ENCODE measurements at places on chromosomes 5 and 9. TPM values are rescaled to one million over a fixed set of nuclear protein-coding genes. Genes with fewer than 3 reads are reported as not detected.
A peak's percentile ranks its signal among the peaks of the same experiment; 100 is the strongest.

Gene C9orf153
- total RNA-seq = 0.38 TPM

Gene UCK1
- 29.6 TPM for total RNA-seq

Gene SLC25A25
- total RNA-seq = 16.5 TPM

Gene SHISAL2B
- not detected for total RNA-seq

- no peaks in the 10 kb centered on the region for H3K36me3 ChIP-seq
- H3K4me1 ChIP-seq = no peaks in the 10 kb centered on the region
- no peak overlapping the region for H3K4me3 ChIP-seq
- no peak for DNase-seq
- H3K27me3 ChIP-seq = peaks cover 27% of the 10 kb centered on the region
These were observed 16.4 kb upstream of the UBTD2 start for GRCh38 chr5:172299916-172300439.

- DNase-seq = no peak
- H3K4me1 ChIP-seq = no peaks in the 10 kb centered on the region
- no peak overlapping the region for H3K4me3 ChIP-seq
- no peak overlapping the region for H3K27ac ChIP-seq
- no peaks in the 10 kb centered on the region for H3K36me3 ChIP-seq
These were observed 310.1 kb downstream of the RFX3 start for GRCh38 chr9:3215658-3216057.

DNA sequence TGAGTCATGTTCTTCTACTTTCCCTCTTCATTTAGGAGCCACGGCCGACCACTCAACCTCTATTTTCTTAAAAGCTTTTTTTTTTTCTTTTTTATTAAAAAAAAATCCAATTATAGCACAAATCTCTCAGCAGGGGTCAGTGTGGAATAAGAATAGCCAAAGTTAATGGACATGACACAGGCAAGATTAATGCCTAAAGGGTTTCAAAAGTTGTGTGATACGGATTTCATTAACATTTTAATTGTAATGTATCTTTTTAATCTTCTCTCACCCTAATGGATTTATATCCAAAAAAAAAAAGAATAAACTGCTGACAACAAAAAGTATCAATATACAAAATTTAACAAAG, 5.4 kb downstream of the NACC2 start:
- no peaks in the 10 kb centered on the region for H3K27me3 ChIP-seq
- no peaks in the 10 kb centered on the region for H3K36me3 ChIP-seq
- no peak overlapping the region for H3K27ac ChIP-seq
- DNase-seq = no peak

DNA sequence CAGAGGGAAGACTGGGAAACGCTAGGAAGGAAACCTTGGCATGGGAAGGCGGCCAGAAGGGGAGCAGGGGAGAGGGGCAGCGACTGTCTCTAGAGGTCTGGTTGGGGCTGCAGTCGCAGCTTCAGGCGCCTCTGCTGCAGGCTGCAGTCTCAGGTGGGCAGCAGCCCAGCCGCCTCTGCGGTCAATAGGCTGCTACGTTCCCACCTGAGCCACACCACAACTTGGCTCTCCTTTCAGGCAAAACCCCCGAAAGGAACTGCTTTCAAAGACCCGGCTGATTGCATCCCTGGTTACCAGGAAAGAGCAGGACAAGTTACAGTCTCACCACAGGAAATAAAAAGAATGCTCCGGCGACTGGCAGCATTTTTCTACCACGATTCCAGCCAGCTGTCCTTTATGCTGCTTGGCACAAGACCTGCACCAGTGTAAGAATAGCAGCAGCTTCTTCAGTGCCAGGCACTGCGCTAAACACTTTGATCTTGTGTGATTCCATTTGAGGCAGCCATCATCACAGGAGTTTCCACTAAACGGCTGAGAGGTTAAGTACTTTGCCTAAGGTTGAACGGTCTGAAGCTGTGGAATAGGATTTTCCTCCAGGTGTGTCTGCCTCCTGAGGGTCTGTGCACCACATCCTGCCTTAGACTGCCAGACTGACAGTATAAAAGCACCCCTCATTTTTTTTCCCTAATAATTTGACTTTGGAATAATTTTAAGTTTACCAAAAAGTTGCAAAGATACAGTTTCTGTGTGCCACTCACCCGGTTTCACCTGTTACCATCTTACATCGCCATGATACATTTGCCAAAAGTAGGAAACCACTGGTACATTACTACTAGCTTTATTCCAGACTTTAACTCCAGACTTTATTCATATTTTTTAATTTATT, 7.5 kb downstream of the RPS14 start:
- no peaks in the 10 kb centered on the region for H3K27me3 ChIP-seq
- peaks cover 30% of the 10 kb centered on the region for H3K36me3 ChIP-seq
- H3K27ac ChIP-seq = peak overlapping the region; percentile 42
- DNase-seq = no peak

GRCh38 chr5:179319123-179319522, 26.1 kb downstream of the ADAMTS2 start:
- no peaks in the 10 kb centered on the region for H3K27me3 ChIP-seq
- no peak for DNase-seq
- H3K36me3 ChIP-seq = no peaks in the 10 kb centered on the region
- no peak overlapping the region for H3K4me3 ChIP-seq

Gene BAAT
- total RNA-seq = not detected

Gene FOXI1
- not detected for total RNA-seq

Gene C7
- total RNA-seq = not detected

- no peak for DNase-seq
- no peaks in the 10 kb centered on the region for H3K4me1 ChIP-seq
- no peak overlapping the region for H3K4me3 ChIP-seq
- H3K27me3 ChIP-seq = no peaks in the 10 kb centered on the region
- H3K36me3 ChIP-seq = no peaks in the 10 kb centered on the region
These were observed 106.5 kb upstream of the LPAR1 start for GRCh38 chr9:111144741-111145140.

Gene SDHA
- 201 TPM for total RNA-seq

- no peak overlapping the region for H3K4me3 ChIP-seq
- H3K36me3 ChIP-seq = no peaks in the 10 kb centered on the region
- H3K27me3 ChIP-seq = no peaks in the 10 kb centered on the region
- DNase-seq = no peak
- H3K4me1 ChIP-seq = peaks cover 11% of the 10 kb centered on the region
- H3K27ac ChIP-seq = no peak overlapping the region
These were observed 18.9 kb downstream of the PLPP7 start for GRCh38 chr9:131308452-131308851.

DNA sequence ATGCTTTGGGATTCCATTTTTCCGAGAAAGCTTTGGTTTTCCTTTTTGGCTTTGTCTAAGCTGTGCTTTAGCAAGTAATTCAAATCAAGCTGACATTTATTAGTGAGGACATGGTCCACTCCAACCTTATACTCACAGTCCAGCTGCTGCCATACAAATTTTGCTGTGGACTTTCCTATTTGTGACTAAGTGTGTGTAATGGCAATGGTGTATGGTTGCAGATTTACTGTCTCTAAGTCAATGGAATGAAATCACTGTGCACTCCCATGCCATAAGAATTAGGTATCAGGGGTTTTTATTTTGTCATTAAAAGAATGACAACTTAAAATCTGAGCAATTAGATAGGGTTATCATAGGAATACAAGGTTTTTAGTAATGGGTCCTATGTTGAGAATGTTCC, 530.0 kb downstream of the CCDC171 start:
- H3K27me3 ChIP-seq = no peaks in the 10 kb centered on the region

- no peaks in the 10 kb centered on the region for H3K27me3 ChIP-seq
- H3K27ac ChIP-seq = no peak overlapping the region
- no peak overlapping the region for H3K4me3 ChIP-seq
These were observed 102.8 kb upstream of the GNA14 start for GRCh38 chr9:77750981-77751340.

Gene PHF24
- total RNA-seq = not detected

Gene GFI1B
- total RNA-seq = not detected

DNA sequence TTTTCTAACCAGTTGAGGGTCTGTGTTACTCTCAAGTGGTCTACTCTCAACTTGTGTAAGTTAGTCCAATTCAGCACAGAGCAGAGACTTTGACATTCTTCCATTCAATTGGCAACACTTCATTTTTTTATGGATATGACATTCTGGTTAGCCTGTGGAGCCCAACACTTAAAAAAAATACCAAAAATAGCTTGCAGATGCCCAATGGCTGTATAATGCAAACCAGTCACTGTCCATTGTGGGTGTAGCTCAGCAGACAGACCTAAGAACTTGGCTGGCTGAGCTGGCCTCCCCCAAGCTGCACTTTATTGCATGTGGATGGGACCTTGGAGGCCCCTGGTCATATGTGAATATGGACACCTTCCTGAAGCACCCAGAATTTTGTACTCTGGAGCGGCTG, 103.2 kb downstream of the DPYSL3 start:
- no peak overlapping the region for H3K4me3 ChIP-seq
- no peak overlapping the region for H3K27ac ChIP-seq
- H3K4me1 ChIP-seq = no peaks in the 10 kb centered on the region
- no peaks in the 10 kb centered on the region for H3K27me3 ChIP-seq

DNA sequence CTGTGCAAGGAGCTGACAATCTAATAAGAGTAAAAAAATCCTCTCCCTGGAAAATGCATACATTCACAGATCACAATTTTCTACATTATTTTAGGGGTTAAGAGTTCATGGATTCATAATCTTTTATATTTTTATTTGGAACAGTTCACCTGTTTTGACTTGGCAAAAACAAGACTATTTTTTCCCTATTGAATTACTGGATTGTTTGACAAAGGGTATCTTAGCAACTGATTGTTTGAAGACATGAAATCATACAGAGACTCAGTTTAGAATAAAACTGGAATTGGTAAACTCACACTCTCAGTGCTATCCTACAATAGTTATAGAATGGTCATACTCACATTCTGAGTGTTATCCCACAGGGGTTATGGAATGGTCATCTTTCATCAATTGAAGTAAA, 358.2 kb upstream of the PTGER4 start:
- peaks cover 11% of the 10 kb centered on the region for H3K4me1 ChIP-seq
- H3K4me3 ChIP-seq = no peak overlapping the region
- peaks cover 20% of the 10 kb centered on the region for H3K36me3 ChIP-seq
- H3K27ac ChIP-seq = no peak overlapping the region
- H3K27me3 ChIP-seq = no peaks in the 10 kb centered on the region
- no peak for DNase-seq

DNA sequence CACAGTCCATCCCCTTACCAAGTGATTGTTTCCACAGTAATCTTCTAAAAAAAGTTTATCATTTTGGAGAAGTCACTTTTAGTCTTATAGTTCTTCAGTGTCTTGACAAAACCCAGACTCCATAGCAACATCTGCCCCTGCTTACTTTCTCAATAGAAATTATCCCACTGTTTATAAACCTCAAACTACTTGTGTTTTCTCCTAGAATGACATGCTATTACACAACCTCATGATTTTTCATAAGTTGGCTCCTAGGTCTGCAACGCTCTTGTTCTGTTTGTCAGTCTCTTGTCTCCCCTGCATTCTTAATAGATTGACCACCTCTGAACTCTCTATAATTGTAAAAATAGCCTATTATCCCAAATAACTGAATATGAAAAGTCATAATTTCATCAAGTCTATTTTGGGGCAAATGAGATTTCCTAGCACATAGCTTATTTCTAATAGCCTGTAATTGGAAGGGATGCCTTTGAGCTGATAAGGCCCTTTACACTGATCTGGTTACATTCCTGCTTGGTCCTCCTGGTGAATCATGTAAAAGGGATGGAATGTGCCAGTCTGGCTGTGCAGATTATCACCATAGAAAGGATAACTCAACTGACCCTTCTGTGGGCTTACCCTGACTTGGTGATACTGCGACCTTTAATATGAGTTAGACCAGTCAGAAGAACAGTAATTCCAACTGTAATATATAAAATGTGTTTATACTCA, 69.6 kb downstream of the CHSY3 start:
- no peak overlapping the region for H3K27ac ChIP-seq
- H3K4me3 ChIP-seq = no peak overlapping the region
- no peaks in the 10 kb centered on the region for H3K4me1 ChIP-seq
- H3K27me3 ChIP-seq = no peaks in the 10 kb centered on the region
- DNase-seq = no peak
- H3K36me3 ChIP-seq = no peaks in the 10 kb centered on the region

DNA sequence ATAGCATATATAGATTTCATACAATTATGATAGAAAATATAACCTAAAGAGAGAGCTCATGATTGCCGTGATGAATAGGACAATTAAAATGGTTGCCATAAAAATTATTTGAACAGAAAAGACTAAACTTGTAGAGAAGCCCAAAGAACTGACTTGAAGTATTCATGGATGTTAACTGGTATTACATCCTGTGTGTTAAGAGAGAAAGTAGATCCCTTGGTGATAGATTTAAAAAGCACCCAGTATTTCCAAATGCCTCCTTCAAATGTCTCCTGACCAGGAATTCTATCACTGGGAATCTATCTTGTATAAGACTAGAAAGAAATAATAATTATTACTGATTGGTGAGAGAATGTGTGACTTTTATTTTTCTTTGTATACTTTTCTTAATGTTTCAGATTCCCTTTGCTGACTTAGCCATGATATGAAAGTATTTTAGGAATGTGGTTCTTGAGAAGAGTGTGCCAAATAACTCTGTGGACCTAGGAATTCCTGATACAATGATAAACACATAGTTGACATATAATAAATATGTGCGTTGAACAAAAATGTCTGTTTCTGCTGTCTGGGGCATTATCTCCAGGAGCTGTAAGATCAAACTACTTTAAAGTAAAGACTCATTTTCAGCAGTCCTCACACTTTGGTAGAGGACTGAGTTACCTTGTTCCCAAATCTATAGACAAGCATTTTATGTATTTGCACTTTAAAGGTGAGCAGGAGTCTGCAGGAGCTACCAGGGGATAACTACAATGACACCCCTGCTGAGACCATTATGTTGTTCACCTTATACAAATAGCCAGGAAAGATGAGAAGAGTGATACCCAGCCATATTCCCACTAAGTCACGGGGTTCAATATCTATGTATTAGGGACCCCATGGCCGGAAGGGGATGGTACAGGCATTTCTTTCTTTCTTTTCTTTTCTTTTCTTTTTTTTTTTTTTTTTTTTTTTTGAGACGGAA, 211.1 kb upstream of the TLE4 start:
- H3K4me1 ChIP-seq = no peaks in the 10 kb centered on the region
- no peak overlapping the region for H3K4me3 ChIP-seq
- no peaks in the 10 kb centered on the region for H3K36me3 ChIP-seq

Gene SLC23A1
- total RNA-seq = 2.5 TPM

Gene PDZD2
- total RNA-seq = not detected

GRCh38 chr5:43389679-43390329, 22.4 kb downstream of the CCL28 start:
- H3K27ac ChIP-seq = no peak overlapping the region
- H3K27me3 ChIP-seq = no peaks in the 10 kb centered on the region
- no peak overlapping the region for H3K4me3 ChIP-seq
- DNase-seq = peak; percentile 56

- H3K27me3 ChIP-seq = no peaks in the 10 kb centered on the region
- H3K27ac ChIP-seq = no peak overlapping the region
- no peak overlapping the region for H3K4me3 ChIP-seq
- H3K36me3 ChIP-seq = no peaks in the 10 kb centered on the region
- DNase-seq = no peak
- no peaks in the 10 kb centered on the region for H3K4me1 ChIP-seq
These were observed 31.1 kb downstream of the SLC35A4 start for GRCh38 chr5:140595538-140596300.

Gene PAEP
- total RNA-seq = not detected

Gene CATSPER3
- 0.82 TPM for total RNA-seq

Gene ARID3C
- not detected for total RNA-seq
